Trophoblast cell (in vitro differentiated cells and primary cell): ENCODE measurements at places on chromosomes 11 and 22.

DNA sequence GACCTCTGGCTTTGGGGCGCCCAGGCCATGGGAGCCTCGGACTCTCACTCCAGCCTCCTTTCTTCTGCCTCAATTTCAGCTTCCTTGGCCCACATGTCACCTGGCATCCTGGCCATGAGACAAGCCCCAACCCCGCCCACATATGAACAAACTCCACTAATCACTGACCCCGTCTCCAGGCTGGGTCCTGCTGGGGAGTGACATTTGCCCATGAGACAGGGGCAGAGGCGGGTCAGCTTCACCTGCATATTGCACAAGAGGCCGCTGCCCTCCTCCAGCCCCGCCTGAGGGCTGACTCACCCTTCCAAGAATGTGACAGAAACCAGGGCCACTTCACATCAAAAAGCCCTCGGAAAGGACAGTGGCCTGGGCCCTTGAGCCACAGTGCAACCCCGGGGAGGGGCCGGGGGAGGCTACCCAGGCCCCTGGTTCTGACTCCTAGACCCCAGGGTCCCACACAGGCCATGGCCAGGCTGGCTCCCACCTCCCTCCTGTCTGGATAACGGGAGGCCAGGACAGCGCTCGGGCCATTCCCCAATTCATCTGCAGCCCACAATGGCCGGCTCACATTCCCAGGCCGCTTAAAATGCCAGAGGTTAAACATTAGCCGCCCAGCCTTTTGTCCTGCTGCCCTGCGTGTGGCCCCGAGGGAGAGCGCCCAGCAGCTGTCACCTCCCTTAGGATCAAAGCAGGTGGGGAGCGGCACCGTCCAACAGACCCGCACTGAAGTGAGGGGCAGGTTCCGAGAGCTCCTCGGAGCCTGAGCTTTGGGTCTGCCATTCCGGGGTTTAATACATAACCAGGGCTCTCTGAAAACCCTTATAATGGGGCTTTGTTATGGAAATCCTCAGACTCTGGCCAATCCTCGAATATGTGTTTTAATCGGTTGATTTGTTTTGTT, 42.3 kb downstream of the TRMU start:
- peak; percentile 96 for DNase-seq

DNA sequence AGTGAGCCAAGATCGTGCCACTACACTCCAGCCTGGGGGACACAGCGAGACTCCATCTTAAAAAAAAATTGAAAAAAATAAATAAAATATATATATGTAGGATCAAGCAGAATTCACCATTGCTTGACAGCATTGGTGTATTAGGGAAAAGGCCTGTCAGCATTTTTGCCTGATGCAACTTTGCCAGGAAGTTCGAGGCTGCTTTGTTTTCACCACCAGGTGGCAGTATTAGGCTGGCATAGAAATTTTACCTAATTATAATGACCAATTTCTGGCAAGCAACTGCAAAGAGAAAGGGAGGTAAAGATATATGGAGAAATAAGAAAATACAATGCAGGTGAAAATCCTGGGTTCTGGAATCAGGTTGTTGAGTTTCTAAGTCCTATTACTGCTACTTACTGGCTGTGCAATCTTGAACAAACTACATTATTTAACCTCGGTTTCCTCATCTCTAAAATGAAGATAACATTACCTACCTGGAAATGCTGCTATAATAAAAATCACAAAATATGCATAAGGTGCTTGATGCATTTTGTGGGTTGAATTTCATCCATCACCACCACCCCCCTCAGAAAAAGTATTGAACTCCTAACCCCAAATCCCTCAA, 24.7 kb downstream of the LAYN start:
- DNase-seq: peak; percentile 95

- DNase-seq: no peak
Measured at GRCh38 chr11:9831122-9831521, 167.2 kb downstream of the SWAP70 start.

DNA sequence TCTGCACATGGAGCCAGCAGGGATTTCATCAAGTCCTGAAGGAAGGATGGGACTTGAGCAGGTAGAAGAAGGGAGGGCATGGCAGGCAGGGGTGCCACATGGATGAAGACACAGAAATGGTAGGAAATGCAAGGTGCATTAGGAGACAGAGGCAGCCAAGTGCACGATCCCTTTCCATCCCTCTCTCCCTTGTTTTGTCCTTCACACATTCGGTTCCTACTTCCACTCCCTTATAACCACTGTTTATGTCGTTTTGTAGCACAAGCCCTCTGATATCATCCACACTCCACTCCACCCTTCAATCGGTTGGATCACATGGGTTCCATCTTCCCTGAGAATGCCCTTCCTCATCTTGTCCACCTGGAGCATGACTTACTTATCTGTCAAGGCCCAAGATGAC, 35.2 kb downstream of the IFT27 start:
- DNase-seq: no peak

DNA sequence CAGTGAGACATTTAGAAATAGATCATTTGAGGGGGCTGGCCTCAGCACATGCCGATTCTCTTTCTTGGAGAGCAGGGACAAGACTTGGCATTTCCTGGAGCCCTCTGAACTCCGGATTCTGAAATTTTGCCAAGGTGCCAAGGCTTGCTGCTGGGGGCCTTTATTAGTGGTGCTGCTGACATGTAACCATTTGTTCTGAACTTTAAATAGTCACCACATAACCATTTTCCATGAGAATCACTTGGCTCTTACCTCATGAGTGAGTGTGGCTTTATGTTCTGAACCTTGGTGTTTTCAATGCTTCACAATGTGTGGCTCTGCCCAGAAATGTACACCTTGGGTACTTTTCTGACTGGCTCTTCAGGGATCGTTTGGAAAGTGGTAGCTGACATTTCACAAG, 33.3 kb downstream of the SYT13 start:
- DNase-seq: no peak

DNA sequence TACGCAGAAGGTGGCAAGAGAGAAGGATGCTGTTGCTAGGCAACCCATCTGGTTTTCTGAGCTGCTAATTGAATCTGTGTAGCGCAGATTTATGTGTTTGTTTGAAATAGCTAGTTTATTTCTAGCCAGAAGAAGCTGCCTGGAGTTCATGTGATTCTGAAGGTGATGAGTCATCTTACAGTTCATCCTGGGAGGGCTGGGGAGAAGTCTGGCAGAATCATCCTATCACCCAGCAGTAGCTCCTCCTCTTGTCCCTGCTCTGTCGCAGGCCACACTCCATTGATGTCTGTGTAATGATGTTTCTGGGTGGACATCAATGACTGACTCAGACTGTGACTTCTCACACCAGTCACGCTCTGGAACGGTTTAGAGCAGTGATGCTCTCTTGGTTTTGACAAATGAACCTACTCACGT, 4.8 kb upstream of the FBXO7 start:
- peak; percentile 54 for DNase-seq

GRCh38 chr11:24872651-24873311, 375.9 kb downstream of the LUZP2 start:
- peak; percentile 2 for DNase-seq

DNA sequence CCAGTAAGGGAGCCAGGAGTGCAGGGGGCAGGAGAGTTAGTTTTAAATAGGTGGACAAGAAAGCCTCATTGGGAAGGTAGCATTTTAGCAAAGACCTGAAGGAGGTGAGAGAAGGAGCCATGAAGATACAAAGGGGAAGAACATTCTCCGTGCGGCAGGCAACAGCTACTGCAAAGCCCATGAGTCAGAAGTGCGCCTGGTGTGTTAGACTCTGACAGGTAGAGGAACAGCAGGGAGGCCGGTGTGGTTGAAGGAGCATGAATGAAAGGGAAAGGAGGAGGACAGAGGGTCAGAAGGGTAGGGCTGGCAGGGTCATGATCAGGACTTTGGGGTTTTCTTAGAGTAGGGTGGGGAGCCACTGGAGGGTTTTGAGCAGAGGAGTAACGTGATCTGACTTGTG, 34.5 kb upstream of the PAMR1 start:
- DNase-seq: no peak

- DNase-seq: peak; percentile 83
Measured at GRCh38 chr22:20979243-20979809, 2.8 kb upstream of the LZTR1 start.
